ENCODE measurements at places on chromosomes 13 and 19.

- H3K27ac ChIP-seq, result no peak overlapping the region
- no peak overlapping the region for H3K4me3 ChIP-seq
- no peak for DNase-seq
- no peaks in the 10 kb centered on the region for H3K27me3 ChIP-seq
These were observed 920 bp upstream of the SIGLEC7 start for GRCh38 chr19:51141181-51141580.

DNA sequence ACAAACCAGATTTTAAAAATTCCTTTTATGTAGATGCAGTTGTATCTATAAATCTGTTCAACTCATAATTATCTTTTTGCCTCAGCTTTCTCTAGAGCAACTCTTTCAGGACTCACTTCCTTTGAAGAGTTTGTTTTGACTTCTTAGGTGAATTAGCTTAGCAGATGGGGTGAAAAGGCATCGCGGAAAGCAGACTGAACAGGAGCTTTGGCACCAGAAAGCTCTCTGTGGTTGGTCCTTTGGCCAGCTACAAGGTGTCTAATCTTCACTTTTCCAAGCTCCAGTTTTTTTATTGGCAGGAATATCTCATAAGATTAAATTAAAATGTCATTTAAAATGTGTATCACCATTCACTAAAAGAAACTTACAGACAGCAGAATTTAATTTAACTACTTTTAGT lies 60.6 kb upstream of the KLF12 start:
- DNase-seq, result no peak
- no peaks in the 10 kb centered on the region for H3K36me3 ChIP-seq
- peaks cover 12% of the 10 kb centered on the region for H3K4me1 ChIP-seq
- H3K27me3 ChIP-seq, result no peaks in the 10 kb centered on the region
- no peak overlapping the region for H3K4me3 ChIP-seq

GRCh38 chr13:75391432-75392100 lies 90.4 kb downstream of the TBC1D4 start:
- no peak for DNase-seq
- H3K4me3 ChIP-seq, result no peak overlapping the region
- no peaks in the 10 kb centered on the region for H3K4me1 ChIP-seq

DNA sequence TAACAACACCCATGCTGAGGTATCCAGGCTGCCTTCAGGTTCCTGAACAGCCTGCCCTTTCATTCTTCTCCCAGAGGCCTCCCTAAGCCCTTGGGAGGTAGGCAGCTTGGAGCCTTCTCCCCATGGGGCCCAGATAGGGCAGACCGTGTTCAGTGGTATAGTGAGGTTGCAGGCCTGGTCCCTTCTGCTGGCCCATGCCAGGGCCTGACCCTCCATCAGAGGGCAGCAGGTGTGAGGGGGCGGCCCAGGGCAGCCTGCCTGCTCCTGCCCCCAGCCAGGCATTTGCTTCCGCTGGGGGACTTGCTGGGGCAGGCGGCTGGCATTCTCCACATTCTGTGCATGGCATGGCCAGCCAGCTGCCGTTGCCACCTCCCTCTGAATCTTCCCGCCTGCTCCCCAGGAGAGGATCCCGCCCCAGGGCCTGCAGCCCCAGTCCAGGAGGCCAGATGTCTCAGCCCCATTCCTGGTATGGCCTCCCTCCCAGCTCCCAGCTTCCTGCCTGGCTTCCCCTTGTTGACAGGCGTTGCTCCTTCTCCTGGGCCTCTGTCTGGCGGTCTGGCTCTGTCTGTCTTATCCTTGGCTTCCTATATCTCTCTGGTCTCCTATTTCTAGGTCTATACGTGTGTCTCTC lies 8.9 kb downstream of the CIC start:
- DNase-seq, result no peak
- H3K36me3 ChIP-seq, result peaks cover 12% of the 10 kb centered on the region
- peaks cover 55% of the 10 kb centered on the region for H3K4me1 ChIP-seq
- peak overlapping the region; percentile 31 for H3K27ac ChIP-seq
- no peaks in the 10 kb centered on the region for H3K27me3 ChIP-seq
- no peak overlapping the region for H3K4me3 ChIP-seq

- no peaks in the 10 kb centered on the region for H3K36me3 ChIP-seq
- H3K27me3 ChIP-seq, result no peaks in the 10 kb centered on the region
- DNase-seq, result no peak
- H3K27ac ChIP-seq, result no peak overlapping the region
- H3K4me1 ChIP-seq, result peaks cover 10% of the 10 kb centered on the region
- no peak overlapping the region for H3K4me3 ChIP-seq
These were observed 264.3 kb downstream of the FOXO1 start for GRCh38 chr13:40401911-40402776.

DNA sequence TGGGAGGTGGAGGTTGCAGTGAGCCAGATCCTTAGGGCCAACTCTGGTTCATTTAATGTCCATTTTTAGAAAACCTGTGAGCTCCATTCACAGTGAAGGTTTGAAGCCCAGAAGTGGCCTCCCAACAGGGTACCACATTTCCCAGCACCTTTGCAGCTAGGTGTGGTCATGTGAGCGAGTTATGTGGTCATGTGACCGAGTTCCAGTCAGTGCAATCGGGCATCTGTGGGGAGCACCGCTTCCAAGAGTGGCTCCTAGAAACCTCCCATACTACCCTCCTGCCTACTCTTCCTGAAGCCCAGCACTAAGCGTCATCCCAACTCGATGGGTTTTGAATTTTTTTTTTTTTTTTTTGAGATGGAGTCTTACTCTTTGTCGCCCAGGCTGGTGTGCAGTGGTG lies 663 bp upstream of the PLA2G4C start:
- no peak overlapping the region for H3K27ac ChIP-seq
- no peak overlapping the region for H3K4me3 ChIP-seq
- DNase-seq, result no peak
- no peaks in the 10 kb centered on the region for H3K27me3 ChIP-seq
- peaks cover 10% of the 10 kb centered on the region for H3K4me1 ChIP-seq

Measured in CD4-positive, alpha-beta memory T cell (primary cell).